ENCODE measurements at places on chromosomes 11 and 22.

GRCh38 chr11:91248199-91248807 is 976.3 kb upstream of the FAT3 start:
- no peak for DNase-seq

GRCh38 chr11:118660681-118661424 is 18.6 kb downstream of the TREH start:
- no peak for DNase-seq

DNA sequence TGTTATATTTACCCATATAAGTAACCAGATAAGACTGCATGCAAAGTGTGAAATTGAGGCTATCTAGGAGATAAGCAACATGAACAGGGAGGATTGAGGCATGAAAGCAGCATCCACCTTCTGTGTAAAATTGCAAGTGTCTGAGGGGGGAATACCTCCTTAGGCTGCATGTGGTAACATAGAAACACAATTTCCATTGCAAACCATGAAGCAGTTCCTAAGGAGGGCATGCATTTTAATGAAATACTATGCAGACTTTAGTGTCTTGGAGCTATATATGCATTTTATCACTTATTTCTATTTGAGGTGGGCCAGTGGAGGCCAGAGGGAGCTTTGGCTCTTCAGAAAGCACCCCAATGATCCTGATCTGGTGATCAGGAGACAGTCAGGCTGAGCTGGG is 160.2 kb downstream of the C11orf91 start:
- DNase-seq: no peak

DNA sequence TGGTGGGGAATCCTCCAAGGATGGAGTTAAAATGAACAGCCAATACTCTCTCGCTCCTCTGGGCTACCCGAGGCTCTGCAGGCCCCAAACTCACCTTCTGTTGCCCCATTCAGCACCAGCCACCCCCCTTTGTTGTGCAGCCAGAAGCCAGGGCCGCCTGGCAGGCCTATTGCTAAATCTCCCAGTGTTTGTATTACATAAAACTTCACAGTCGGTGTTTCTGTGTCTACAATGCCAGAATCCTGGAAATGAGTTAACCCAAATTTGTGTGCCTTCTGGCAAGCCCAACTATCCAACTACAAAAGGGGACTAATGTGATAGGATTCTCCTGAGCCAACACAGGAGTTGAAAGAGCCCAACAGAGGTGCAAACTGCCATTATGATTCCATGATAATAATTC is 9.3 kb downstream of the KCNJ5 start:
- DNase-seq: peak; percentile 48

GRCh38 chr11:65060913-65061408 is 2.6 kb upstream of the NAALADL1 start:
- no peak for DNase-seq

GRCh38 chr11:35559949-35560348 is 34.5 kb upstream of the PAMR1 start:
- DNase-seq: no peak

- DNase-seq: no peak
Observed at GRCh38 chr11:47906066-47906465, 57.9 kb upstream of the NUP160 start.

DNA sequence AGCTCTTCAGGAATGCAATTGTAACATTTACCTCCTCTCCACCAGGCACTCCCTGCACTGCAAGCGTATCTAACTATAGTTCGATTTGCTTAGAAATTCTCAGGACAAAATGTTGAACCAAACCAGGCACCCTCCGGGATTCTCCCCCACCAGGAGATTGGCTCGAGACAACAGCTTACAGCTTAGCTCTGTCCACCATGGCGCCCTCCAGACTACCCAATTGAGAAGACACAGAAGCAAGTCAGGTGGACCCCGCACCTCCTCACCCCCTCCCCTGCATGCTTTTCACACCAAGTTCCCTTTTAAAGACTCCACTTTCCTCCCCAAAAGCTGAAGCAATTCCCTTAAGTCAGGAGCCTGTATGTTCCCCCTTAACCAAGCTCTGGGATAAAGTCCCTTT is 34.7 kb upstream of the RFPL3 start:
- no peak for DNase-seq
